ENCODE measurements at places on chromosomes 12 and 14. TPM values are rescaled to one million over a fixed set of nuclear protein-coding genes. Genes with fewer than 3 reads are reported as not detected.

- no peak for DNase-seq
Measured at GRCh38 chr12:106791531-106791930, 17.0 kb downstream of the RIC8B start.

DNA sequence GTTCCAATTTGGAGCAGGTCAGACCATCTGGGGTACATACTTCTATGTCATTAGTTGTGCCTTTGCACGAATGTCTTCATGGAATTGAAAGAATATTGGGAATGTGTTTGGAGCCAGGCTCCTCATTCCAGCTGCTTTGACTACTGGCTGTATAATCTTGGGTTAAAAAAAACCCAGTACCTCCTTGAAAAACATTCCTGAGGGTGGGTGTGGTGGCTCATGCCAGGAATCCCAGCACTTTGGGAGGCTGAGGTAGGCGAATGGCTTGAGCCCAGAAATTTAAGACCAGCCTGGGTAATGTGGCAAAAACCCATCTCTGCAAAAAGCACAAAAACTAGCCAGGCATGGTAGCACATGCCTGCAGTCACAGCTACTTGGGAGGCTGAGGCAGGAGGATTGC, 125.6 kb downstream of the TTC8 start:
- DNase-seq: no peak

DNA sequence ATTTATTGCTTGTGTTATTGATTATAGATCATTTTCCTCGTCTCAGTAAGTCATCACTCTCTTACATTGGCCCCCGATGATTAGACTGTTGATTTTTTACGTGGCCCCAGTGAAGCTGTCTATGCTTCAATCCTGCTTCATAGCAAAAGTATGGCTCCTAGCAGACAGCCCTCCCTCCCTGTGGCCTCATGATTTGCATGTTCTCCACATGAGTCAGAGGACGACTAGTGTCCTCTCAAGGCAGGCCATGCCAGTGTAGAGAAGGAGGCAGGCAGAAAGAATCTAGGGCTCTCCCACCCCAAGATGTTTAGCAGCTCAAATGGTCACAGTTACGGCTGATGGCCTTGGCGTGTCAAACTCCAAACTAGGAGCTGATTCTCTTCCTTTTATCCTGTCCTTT, 59.6 kb downstream of the FIGNL2 start:
- no peak for DNase-seq

The LALBA gene
- total RNA-seq: not detected

DNA sequence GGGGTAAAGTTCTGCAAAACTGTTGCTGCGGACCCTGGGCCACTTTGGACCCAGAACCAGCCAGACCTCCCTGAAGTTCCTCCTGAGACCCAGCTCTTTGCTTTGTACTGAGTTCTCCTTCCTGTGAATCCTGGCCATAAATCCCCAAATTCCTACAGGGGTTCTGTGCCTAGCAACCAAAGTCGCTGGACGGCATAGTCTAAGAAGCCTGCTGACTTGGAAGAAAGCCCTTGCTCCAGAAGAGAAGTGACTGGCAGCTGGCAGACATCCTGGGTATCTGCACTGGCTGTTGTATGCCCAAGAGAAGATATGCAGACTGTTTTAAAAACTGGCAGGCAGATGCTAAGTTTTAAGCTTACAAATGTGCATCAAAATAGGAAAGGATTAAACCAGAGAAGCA, 99.9 kb upstream of the SLC24A4 start:
- no peak for DNase-seq

The ANKS1B gene
- 3.4 TPM for total RNA-seq

DNA sequence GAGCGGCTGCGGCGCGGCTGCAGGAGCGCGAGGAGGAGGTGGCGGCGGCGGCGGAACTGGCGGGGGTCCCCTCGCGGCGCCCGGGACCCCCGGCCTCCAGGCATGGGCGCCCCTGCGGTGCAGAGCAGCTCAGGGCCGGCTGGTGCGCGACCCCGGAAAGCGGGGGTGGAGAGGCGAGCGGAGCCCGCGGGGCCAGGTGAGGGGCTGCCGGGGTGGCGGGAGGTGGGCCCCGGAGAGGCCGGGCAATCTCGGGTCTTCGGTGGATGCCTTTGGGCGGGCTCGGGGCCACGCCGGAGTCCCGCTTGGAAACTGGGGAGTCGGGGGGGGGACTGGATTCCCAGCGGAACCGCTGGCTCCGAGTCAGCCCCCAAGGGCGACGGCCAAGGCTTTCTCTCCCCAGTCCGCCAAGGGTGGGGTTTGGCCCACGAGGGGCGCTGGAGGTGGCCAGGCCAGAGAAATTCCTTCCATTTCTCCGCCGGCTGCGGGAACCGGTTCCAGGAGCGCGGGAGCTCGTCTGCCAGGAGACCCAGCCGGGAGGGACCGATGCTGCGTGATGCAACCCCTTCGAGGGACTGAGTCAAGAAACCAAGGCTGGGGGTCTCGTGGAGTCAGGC, 13.9 kb upstream of the NR4A1 start:
- peak; percentile 61 for DNase-seq

DNA sequence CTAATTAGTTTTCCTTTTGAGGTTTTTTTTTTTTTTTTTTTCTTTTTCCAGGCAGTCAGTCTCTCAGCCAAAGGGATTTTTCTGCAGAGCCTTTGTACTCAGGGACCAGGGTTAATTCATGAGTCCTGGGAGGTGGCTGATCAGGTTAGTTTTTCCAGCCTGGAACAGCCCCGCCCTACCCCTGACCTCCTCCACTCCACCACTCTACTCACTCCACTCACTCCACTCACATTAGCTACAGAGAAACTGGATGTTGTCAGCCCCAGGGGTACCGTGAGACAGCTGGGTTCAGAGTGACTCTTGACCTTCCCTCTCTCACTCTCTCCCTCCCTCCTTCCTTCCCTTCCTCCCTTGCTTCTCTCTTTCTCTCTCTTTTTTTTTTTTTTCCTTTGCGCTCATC, 161.0 kb downstream of the CRADD start:
- DNase-seq: no peak

DNA sequence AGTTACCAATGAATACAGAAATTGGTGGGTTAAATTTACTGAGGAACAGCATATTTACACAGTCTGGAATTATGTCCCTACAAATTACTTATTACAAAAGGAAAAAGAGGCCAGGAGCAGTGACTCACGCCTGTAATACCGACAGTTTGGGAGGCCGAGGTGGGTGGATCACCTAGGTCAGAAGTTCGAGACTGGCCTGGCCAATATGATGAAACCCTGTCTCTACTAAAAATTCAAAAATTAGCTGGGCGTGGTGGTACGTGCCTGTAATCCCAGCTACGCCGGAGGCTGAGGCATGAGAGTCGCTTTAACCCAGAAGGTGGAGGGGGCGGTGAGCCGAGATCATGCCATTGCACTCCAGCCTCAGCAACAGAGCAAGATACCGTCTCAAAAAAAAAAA, 52.6 kb downstream of the HECTD1 start:
- DNase-seq: no peak

GRCh38 chr12:132604668-132605441, 5.5 kb downstream of the LRCOL1 start:
- DNase-seq: no peak

DNA sequence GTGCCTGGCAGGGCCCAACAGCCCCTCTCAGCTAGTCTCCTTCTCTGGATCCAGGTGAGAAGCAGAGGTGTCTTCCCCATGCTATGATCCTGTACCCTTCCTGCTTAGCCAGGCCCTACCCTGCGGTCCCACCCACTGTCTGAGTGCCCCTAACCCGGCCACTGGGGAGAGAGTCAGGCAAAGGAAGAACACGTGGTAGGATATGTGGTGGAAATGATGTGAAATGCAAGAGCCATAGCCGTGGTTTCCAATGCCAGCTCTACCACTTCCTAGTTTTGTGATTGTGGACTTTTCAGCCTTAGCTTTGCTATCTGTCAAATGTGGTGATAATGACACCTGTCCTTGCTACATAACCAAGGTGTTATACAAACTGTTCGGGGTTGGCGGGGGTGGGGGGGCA, 15.8 kb downstream of the KRT2 start:
- DNase-seq: peak; percentile 22

- DNase-seq: no peak
Measured at GRCh38 chr14:29823816-29824215, 103.8 kb downstream of the PRKD1 start.

The IAPP gene
- total RNA-seq: not detected

- DNase-seq: no peak
Measured at GRCh38 chr14:76812093-76812421, 625 bp downstream of the ANGEL1 start.

Data from H9 (cell line).